ENCODE measurements at places on chromosomes 11 and 22.

- DNase-seq = peak; percentile 11
Measured at GRCh38 chr11:19311308-19312030, 70.7 kb upstream of the E2F8 start.

- no peak for DNase-seq
Measured at GRCh38 chr22:27086080-27087044, 429.0 kb downstream of the MIAT start.

GRCh38 chr11:59262177-59262818 lies 49.6 kb upstream of the MPEG1 start:
- no peak for DNase-seq

GRCh38 chr11:67022961-67023956 lies at the start of gene SYT12:
Gene SYT12, plus strand, starts transcription at chr11:67023134. Its CDS starts 7,011 bp downstream, at chr11:67030145.
- DNase-seq = no peak

DNA sequence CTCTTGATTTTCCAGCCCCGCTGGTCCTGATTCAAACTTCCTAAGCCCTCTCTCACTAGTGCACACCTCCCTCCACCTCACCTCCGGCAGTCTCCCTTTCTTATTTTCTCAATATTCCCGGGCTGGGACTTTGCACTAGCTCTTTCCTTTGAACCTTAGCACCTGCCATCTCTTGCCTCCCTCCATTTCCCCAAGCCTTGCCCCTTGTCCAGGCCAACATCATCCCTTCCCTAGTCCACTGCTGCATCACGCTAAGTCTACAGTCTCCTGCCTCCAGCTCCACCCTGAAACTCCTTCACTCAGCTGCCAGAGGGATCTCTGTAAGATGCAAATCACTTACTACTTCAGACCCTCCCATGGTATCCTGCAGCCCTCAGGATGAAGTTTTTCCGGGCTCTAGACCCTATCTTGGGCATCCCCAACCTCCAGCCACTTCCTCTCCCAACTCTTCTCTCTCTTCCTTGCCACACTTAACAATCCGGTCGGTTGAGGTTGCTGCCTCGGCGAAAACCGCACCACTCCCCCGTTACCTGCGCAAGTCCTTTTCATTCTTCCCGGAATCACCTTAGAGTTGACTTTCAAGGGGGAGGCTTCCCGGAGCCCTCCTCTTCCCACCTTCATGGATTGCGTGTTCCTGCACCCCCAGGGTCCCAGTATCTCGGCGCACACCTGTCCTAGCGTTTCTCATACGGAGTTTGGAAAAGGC lies 42.7 kb downstream of the NECTIN1 start:
- no peak for DNase-seq

DNA sequence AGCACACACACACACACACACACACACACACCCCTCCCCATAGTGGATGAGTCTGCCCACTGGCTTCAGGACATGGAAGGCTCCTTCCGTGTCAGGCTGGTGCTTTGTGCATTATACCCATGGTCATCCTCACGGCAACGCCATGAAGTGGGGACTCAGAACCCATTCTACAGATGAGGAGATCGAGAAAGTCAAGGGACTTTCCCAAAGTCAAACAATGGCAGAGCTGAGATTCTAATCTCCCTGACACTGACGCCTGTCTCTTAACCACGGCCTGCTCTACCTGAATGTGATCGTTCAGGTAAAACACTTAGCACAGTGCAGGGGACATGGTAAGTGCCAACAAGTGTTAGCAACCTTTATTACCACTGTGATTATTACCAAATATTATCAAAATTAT lies 4.3 kb upstream of the MN1 start:
- no peak for DNase-seq

DNA sequence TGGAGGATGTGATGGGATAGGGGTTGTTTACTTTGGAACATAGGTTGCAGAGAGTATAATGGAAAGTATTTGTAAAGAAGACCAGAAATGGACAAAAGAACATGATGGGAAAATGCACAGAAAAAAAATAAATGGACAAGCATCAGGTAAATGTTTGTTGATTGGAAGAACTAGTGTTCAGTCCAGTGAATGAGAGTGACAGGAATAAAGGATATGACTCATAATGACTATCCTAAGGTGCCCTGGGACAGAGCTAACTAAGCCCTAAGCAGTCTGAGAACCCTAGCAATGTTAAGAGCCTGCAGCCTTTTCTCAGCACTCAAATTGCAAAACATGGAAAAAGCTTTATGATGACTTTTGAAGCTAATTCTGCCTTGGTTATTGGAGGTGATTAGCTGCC lies 732.8 kb upstream of the ANO5 start:
- DNase-seq = no peak

GRCh38 chr11:23973244-23973643 lies 523.6 kb upstream of the LUZP2 start:
- DNase-seq = no peak

GRCh38 chr11:31714840-31715239 lies 96.3 kb downstream of the PAX6 start:
- no peak for DNase-seq

GRCh38 chr22:38027487-38027886 lies 29.7 kb upstream of the PICK1 start:
- no peak for DNase-seq

- DNase-seq = no peak
Measured at GRCh38 chr11:61892085-61892370, 683 bp upstream of the FADS3 start.

- DNase-seq = no peak
Measured at GRCh38 chr11:56637500-56637899, 4.7 kb downstream of the OR5AP2 start.

- DNase-seq = no peak
Measured at GRCh38 chr22:35230417-35230816, 26.9 kb upstream of the HMGXB4 start.

DNA sequence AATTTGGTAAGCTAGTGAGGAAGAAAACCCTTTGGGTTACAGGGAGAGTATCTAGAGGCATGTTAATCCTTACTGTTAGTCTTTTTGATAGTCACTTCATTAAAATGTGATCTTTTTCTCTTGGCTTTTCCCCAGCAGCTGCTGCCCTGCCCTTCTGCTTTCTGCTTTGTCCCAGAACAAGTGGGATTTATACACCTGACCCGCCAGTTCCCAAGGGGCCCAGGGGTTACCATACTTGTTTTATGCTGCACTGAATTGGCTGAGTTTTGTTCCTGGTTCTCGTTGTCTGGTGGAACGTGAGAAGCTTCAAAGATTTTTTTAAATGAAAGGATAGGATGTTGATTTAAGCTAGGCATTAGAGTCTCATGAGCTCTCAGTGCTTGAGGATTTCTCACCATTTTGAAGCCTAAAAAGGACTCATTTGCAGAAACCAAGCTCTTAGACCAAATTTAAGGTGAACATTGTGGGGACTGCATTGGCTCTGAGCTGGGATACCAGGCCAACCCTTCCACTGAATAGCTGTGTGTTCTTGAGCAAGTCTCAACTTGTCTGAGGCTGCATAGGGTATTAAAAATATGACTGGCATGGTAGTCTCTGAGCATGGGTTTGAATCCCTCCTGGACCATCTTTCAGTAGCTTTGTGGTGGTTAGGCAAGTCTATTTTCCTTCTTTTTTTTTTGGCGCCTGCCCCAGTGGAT lies 6.6 kb downstream of the LIMK2 start:
- no peak for DNase-seq

- DNase-seq = no peak
Measured at GRCh38 chr11:12885717-12886239, 123.3 kb upstream of the RASSF10 start.

DNA sequence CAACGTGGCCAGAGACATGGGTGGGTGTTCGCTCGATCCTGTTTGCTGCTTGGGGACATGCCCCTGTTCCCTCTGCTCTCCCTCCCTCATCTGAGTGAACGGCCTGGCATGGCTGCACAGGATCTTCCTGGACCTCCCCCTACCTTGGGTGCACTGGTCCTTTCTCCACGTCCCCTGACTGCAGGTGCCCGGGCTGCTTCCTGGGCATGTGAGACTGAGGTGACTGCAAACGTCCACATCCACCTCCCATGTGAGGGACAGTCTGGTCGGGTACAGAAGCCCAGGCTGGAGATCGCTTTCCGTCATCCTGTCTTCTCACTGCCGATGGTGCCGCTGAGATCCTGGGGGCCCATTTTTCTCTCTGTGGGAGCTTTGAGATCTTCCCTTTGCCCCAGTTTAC lies 11.8 kb downstream of the SULT4A1 start:
- DNase-seq = no peak

DNA sequence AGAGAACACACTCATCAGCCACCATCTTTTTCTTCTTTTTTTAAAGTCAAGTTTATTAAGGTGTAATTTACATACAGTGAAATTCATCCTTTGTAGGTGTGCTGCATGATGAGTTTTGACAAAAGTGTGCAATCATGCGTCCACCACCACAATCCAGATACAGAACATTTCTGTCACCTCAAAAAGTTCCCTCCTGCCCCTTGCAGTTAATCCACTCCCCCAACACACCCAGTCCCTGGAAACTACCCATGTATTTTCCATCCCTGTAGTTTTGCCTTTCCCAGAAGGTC lies 126.7 kb downstream of the HIPK3 start:
- DNase-seq = no peak

DNA sequence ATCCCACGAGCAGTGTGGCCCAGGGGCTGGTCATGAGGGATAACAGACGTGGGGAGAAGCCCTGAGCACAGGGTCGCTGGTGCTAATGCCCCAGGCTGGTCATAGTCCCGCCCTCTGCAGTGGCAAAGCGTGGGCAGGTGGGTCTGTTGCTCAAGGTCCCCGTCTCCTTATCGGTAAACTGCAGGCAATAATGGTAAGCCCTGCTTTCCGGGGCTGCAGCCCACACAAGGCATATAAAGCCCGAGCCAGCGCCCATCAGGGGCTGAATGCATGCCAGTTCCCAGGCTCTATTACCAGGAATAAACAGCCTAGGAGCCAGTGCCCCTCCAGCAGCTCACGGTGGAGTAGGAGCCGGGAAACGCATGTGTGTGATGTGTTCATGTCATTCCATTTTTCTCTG lies 261.0 kb downstream of the BRD1 start:
- DNase-seq = no peak

DNA sequence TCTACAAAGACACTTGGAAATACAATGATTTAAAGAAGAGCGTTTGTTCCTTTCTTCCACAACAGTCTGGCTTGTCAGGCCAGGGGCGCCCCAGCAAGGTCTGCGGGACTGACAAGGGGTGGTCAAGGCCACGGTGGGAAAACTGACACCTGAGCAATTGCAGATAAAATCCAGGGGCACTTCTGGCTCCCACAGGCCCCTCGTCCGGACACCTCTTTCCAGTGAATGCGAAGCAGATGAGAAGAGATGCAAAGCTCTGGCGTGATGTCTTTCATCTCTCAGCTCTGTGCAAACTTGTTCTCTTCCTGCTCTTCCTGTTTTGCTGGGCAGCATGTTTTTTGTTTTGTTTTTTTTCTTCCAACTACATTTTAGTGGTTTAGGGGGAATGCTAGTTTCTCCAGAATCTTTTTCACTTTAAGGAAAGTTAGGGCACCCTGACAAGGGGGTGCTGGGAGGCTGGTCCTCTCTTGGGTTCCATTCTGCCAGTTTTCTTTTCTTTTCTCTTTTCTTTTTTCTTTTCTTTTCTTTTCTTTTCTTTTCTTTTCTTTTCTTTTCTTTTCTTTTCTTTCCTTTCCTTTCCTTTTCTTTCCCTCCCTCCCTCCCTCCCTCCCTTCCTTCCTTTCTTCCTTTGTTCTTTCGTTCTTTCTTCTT lies 11.1 kb upstream of the CBX6 start:
- DNase-seq = no peak

GRCh38 chr22:32531931-32532819 lies 57.6 kb downstream of the FBXO7 start:
- DNase-seq = no peak

DNA sequence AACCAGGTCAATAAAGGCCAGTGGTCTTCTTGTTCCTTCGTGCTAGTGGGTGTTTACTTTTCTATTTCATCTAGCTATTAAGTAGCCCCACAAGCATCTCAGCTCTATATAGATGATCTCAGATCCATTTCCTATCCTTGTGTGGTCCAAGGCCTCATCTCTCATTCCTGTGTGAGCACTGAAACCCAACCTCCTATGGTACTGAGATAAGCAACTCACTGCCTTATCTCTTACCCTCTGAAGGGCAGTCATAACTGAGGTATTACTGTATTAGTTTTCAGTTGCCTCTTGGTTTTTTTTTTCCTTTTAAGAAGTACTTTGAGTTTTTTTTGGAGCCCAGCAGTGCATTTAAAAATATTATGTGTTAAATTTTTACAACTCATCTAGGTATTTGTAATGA lies 28.3 kb downstream of the ACER3 start:
- DNase-seq = no peak

DNA sequence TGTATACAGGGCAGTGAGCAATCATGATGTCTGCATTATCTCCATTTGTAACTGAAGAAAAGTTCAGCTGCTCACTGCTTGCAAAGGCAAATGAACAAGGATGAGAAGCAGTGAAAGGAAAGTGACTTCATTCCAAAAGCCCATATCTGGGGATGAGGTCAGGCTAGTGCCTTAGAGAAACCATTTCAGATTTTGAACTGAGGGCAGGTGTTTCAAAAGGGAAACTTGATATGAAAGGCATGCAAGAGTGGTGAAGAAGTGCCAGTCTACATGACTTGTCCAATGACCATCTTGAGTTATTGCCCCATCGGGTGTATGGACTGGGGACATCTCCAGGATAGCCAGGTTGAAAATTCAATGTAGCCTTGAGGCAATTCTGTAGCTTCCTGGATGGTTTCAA lies 7.3 kb upstream of the APOL4 start:
- no peak for DNase-seq

- no peak for DNase-seq
Measured at GRCh38 chr11:9030601-9031000, 26.8 kb upstream of the NRIP3 start.

GRCh38 chr11:124863137-124863825 lies 2.0 kb upstream of the ROBO3 start:
- DNase-seq = no peak

DNA sequence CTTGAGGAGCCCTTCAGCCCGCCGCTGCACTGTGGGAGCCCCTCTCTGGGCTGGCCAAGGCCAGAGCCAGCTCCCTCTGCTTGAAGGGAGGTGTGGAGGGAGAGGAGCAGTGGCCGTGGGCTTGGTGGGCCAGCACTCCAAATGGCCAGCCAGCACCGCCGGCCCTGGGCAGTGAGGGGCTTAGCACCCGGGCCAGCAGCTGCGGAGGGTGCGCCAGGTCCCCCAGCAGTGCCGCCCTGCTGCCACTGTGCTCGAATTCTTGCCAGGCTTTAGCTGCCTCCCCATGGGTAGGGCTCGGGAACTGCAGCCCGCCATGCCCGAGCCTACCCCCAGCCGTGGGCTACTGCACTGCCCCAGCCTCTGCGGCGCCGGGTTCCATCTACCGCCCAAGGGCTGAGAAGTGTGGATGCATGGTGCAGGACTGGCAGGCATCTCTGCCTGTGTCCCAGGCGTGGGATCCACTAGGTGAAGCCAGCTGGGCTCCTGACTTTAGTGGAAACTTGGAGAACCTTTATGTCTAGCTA lies 82.7 kb downstream of the KCNA4 start:
- no peak for DNase-seq

Data from activated CD8-positive, alpha-beta memory T cell treated with anti-CD3 and anti-CD28 coated beads for 48 hours (primary cell).